ENCODE measurements at places on chromosomes 7 and 10. TPM values are rescaled to one million over a fixed set of nuclear protein-coding genes. Genes with fewer than 3 reads are reported as not detected.

DNA sequence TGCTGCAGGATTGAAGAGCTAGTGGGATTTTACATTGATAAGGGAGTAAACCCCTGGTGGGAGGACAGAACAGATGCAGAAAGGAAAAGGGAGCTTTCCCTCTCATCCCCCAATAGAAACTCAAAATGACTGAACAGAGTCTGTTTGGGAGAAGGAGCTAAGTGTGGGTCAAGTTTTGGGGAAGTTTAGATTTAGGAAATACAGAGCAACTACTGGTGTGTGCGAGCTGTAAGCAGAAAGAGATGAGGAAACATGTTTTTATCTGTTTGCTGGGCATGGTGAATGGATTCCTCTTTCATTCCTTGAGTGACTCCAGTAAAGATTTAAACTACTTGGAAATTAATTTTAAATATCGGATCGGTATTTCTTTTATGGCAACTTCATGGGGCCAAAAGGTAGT, 132.7 kb downstream of the AOAH start:
- peaks cover 6% of the 10 kb centered on the region for H3K36me3 ChIP-seq
- no peak overlapping the region for H3K4me3 ChIP-seq
- H3K27ac ChIP-seq, result no peak overlapping the region
- no peak for DNase-seq
- no peaks in the 10 kb centered on the region for H3K4me1 ChIP-seq
- no peaks in the 10 kb centered on the region for H3K27me3 ChIP-seq

- H3K27ac ChIP-seq, result no peak overlapping the region
- no peak overlapping the region for H3K4me3 ChIP-seq
- DNase-seq, result peak; percentile 1
- H3K36me3 ChIP-seq, result no peaks in the 10 kb centered on the region
- no peaks in the 10 kb centered on the region for H3K4me1 ChIP-seq
- H3K27me3 ChIP-seq, result no peaks in the 10 kb centered on the region
Observed at GRCh38 chr7:98051118-98051744, 55.4 kb upstream of the LMTK2 start.

GRCh38 chr10:37803269-37803668, 54.1 kb downstream of the ZNF248 start:
- no peak for DNase-seq
- H3K27me3 ChIP-seq, result no peaks in the 10 kb centered on the region

DNA sequence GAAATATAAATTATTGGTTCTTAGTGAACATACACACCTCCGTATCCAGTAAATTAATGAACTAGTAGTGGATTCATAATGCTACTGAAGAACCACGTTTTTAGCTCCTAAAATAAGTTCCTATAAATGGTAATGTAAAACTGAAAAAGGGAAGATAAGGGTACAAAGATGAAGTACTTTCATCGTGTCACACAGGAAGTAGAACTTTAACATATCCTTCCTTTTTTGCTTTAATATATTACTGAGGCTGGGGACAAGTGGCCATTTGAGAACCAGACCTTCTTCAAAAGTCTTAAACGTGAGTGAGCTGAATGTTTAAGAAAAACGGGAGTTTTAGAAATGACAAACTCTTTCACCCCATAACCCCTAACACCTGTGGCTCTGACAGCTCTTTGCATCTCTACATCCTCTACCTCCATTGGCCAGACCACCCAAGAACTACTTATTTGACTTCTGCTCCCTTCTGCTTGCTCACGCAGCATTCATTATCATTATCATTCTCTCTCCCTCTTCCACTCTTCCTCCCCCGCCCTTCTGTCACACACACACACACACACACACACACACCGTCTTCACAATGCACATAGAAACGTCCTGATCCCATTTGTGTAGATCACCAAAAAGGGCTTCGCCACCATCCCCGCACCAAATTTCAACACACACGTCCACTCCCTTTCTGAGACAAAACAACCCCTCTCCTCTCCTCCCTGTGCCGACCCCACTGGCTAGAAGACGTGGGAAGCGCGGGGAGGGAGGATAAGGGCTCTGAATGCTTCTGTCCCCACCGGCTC, 677 bp downstream of the SKAP2 start:
- H3K4me3 ChIP-seq, result peak overlapping the region; percentile 79
- H3K27ac ChIP-seq, result peak overlapping the region; percentile 75
- H3K27me3 ChIP-seq, result no peaks in the 10 kb centered on the region
- peak; percentile 25 for DNase-seq

DNA sequence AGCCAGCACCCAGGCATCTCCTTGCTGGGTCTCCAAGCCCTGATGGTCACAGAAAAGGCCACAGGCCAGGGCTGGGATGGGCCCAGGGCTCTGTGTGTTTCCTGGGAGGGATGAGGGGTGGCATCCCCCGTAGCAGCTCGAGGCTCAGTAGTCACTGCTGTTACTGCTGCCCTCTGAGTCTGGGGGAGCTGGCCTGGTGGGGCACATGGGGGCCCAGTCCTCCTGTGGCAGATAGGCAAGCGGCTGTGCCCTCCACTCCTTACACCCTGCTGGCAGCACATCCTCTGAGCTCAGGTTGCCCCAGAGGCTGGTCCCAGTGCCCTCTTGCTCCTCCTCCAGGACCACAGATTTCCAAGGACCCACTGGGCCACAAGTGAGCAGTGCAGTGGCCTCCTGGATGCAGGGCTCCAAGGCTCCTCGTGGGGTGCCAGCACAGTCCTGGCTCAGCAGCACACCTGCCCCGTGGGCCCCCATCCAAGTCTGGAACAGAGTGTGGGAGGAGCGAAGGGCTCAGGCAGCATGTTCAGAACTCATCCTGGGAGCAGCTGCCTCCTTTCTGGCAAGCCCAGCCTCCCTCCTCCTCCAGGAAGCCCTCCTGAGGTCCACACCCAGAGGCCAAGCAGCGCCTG, 31.5 kb upstream of the TUBB8 start:
- H3K4me1 ChIP-seq, result no peaks in the 10 kb centered on the region
- DNase-seq, result no peak
- no peaks in the 10 kb centered on the region for H3K36me3 ChIP-seq
- peaks cover 5% of the 10 kb centered on the region for H3K27me3 ChIP-seq
- no peak overlapping the region for H3K27ac ChIP-seq

GRCh38 chr7:114802632-114803031, 119.3 kb upstream of the MDFIC start:
- H3K4me3 ChIP-seq, result no peak overlapping the region
- no peaks in the 10 kb centered on the region for H3K36me3 ChIP-seq
- no peaks in the 10 kb centered on the region for H3K27me3 ChIP-seq
- H3K4me1 ChIP-seq, result no peaks in the 10 kb centered on the region
- no peak for DNase-seq

GRCh38 chr10:45407542-45407941, 33.5 kb downstream of the ALOX5 start:
- H3K27me3 ChIP-seq, result no peaks in the 10 kb centered on the region
- no peaks in the 10 kb centered on the region for H3K36me3 ChIP-seq
- no peak overlapping the region for H3K4me3 ChIP-seq
- H3K4me1 ChIP-seq, result no peaks in the 10 kb centered on the region

- no peak overlapping the region for H3K4me3 ChIP-seq
- DNase-seq, result no peak
- no peaks in the 10 kb centered on the region for H3K36me3 ChIP-seq
- peaks cover 20% of the 10 kb centered on the region for H3K4me1 ChIP-seq
- H3K27ac ChIP-seq, result no peak overlapping the region
Observed at GRCh38 chr10:103676058-103676785, 179.2 kb downstream of the SH3PXD2A start.

GRCh38 chr10:26799342-26799741, 61.4 kb downstream of the ABI1 start:
- H3K27me3 ChIP-seq, result no peaks in the 10 kb centered on the region
- DNase-seq, result no peak
- peaks cover 28% of the 10 kb centered on the region for H3K4me1 ChIP-seq

The ZNF438 gene
- total RNA-seq, result 2.9 TPM

The PROSER2 gene
- total RNA-seq, result 1.5 TPM
